Activated naive CD8-positive, alpha-beta T cell treated with anti-CD3 and anti-CD28 coated beads, Interleukin-2, amount 10 ng/mL, durations not matched to agents 7 days and 5 days (primary cell): ENCODE measurements at places on chromosomes 11 and 22. TPM values are rescaled to one million over a fixed set of nuclear protein-coding genes. Genes with fewer than 3 reads are reported as not detected.

Gene MAP6
- total RNA-seq = not detected

Gene TSPAN18
- total RNA-seq = 4.9 TPM

DNA sequence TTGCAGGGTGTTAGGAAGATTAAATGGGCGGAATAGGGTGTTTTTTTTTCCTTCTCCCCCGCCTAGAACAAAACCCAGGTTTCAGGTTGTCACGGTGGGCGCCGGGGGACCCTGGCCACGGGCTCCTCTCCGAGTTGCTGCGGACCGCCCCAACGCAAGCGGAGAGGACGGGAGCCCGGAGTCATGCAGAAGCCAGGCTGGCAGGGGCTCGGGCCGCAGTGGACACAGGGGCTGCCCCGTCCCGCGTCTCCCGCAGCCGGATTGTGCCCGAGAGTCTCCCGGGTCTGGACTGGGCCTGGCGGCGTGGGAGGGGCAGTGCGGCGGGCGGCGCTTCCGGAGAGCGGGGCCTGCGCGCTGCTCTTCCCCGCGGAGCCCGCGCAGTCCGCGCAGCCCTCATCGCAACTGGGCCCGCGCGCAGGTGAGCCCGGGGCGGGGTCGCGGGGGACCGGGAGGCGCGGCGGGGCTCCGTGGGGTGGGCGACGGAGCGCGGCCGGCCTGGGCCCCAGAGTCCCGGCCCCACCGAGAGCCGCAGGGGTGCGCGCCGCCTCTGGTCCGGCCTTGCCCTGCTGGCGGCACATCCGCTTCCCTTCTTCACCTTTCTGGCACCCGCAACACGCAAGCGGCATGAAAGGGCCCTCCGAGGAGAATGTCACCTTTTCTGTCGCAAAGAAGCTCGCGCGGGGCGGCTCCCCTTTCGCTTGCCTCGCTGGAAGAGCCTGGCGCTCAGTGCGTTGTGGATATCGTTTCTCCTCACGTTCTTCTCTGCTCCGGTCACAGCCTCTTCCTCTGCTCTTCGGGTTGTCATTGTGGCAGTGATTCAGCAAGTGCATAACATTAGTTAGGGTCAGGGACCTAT is at the start of gene TIRAP:
TIRAP (plus strand) TSS at position 358 of the 856 bp plus-strand sequence. CDS start 7,802 bp downstream, outside the sequence.
- peak; percentile 80 for DNase-seq
- H3K4me1 ChIP-seq = peaks cover 34% of the 10 kb centered on the region
- peak within 1 kb of the TSS; percentile 98 for H3K4me3 ChIP-seq
- peak within 1 kb of the TSS; percentile 98 for H3K27ac ChIP-seq

GRCh38 chr11:78181185-78181584 is 7.2 kb downstream of the KCTD21 start:
- H3K4me3 ChIP-seq = no peak overlapping the region
- H3K36me3 ChIP-seq = peaks cover 32% of the 10 kb centered on the region
- H3K27ac ChIP-seq = no peak overlapping the region
- H3K4me1 ChIP-seq = no peaks in the 10 kb centered on the region
- DNase-seq = no peak

DNA sequence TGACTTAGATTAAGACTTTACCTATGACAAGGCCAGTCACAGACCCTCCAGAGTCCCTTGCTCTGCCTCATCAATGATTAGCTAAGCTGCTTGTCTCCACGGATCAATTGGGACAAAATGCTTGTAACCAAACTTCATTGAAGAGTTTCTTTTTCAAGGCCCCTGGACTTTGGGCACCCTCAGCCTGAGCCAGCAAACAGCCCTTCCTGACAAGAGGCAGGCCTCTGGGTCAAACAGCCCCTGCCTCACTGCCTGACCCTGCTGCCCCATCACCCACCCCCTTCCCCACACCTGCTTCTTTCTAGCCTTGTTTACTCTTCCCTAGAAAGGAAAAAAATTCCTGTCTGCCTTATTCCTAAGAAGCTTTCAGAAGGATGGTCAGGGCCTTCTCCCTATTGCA is 26.3 kb upstream of the CDON start:
- H3K27me3 ChIP-seq = peaks cover 7% of the 10 kb centered on the region
- H3K4me1 ChIP-seq = peaks cover 9% of the 10 kb centered on the region
- no peaks in the 10 kb centered on the region for H3K36me3 ChIP-seq
- H3K27ac ChIP-seq = no peak overlapping the region
- no peak overlapping the region for H3K4me3 ChIP-seq

Gene KRTAP5-10
- total RNA-seq = not detected

DNA sequence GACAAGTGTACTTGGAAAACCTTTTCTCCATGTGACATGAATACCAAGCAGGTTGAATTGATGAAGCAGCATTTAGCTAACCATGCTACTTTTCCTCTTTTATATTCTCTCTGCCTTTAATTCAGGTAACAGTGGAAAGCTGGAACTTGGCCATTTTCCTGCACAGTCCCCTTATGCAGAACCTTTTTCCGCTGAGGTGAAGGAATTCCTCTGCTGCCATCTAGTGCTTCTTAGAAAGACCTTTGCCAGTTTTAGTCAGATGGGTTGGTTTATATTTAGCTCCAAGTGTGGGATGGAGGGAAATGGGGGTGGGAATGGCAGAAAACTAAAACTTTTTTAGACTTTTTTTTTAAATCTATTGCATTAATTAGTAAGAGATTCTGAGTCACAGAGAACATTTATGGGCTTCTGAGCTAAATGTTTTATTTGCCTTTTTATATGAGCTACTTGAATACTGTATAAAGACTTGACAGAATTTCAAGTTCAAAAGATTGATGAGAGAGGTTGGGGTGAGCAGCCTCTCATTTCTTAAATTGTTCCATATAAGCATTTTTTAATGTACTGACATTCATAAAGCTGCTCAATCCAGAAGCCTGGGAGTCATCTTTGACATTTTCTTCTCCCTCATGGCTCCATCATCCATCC is 153.9 kb upstream of the ZC3H12C start:
- no peak for DNase-seq
- H3K36me3 ChIP-seq = no peaks in the 10 kb centered on the region
- H3K4me3 ChIP-seq = no peak overlapping the region
- H3K4me1 ChIP-seq = no peaks in the 10 kb centered on the region
- H3K27me3 ChIP-seq = peaks cover 22% of the 10 kb centered on the region
